ENCODE measurements at places on chromosomes 16 and 17.

GRCh38 chr16:53065461-53066061 lies 10.8 kb downstream of the CHD9 start:
- no peak for DNase-seq

GRCh38 chr17:44024271-44024663 lies 9.5 kb upstream of the TMEM101 start:
- no peak for DNase-seq

DNA sequence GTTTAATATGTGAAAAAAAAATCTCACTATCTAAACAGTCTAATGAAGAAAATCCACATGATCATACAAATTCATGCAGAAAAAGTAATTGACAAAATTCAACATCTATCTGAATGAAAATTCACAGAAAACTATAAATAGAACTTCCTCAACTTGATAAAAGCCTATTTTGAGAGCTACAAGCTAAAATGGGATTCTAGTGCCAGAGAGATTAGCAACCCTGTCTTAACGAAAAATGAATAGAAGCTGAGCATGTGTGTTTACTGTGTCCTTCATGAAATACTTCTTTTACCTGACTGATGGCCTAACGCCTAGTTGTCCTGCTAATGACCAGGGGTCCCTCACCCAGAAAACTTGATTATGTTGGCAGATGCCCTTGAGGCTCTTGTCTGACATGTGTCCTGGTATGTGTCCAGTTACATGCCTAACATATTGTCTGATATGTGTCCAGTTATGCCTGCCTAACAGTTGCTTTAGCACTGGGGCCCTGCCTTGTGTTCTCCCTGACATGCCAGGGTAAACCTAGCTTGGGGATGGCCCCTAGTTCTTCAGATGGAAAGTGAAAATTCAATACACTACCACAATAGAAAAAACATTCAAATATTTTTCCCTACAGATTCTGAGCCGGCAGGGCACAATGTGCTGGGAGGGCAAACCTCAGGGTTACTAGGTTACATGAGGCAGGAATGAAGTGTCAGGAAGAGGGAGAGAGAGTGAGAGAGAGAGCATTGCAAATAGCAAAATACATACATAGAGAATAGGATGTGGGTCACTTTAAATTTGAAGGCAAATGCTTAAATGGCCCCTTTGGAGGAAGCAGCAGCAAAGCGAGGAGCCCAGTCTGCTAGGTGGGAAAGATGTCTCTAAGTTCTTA lies 834.0 kb downstream of the CDH11 start:
- DNase-seq = no peak

GRCh38 chr16:70745536-70746025 lies 55.4 kb downstream of the VAC14 start:
- DNase-seq = no peak

- no peak for DNase-seq
These were observed 11.5 kb upstream of the HAS3 start for GRCh38 chr16:69093974-69094373.

- no peak for DNase-seq
These were observed 38.5 kb downstream of the PIEZO1 start for GRCh38 chr16:88746506-88746905.

DNA sequence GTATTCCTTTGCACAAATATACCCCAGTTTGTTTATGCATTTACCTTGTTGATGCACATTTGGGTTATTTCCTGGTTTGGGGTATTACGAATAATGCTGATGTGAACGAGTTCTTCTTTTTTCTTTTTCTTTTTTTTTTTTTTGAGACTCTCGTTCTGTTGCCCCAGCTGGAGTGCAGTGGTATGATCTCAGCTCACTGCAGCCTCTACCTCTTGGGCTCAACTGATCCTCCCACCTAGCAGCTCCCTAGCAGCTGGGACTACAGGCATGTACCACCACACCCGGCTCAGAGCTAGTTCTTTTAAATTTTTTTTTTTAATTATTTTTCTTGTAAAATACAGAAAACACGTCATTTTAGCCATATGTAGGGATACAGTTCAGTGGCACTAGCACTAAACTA lies 14.1 kb downstream of the RAB40C start:
- DNase-seq = no peak

GRCh38 chr17:72425794-72426168 lies 305.0 kb downstream of the SOX9 start:
- DNase-seq = no peak

DNA sequence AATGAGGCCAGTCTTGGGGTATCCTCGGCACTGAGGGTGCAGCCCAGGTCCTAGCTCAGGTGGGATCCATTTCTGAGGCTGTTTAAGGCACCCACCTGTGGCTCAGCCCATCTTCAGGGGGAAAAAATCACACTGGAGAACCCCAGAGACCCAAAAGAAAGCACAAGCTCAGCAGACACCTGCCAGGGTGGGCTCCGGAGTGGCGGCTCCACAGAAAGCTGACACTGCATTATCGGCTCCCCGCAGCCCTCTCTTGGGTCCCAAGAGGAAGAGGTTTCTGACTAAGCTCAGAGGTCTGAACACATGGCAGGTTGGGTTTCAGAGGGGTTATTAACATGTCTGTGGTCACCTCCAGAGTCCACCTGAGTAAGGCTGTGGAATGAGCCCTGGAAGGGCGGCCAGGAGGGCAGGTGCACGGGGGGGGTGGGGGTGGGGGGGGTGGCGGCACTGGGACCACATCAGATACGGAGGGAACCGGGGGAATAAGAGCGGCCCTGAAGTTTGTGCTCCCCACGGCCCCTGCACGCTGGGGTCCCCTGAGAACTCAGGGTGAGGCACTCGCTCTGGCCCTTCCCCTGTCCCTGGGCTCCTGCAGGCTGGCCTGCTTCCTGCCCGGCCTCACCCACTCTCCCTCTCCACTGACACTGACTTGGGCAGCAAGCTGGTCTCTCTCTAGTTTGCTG lies 79.5 kb downstream of the TIMM22 start:
- DNase-seq = no peak

- no peak for DNase-seq
These were observed 208.4 kb upstream of the IRX5 start for GRCh38 chr16:54722210-54722676.

- no peak for DNase-seq
These were observed 106.8 kb downstream of the DNAH9 start for GRCh38 chr17:11705111-11705510.

DNA sequence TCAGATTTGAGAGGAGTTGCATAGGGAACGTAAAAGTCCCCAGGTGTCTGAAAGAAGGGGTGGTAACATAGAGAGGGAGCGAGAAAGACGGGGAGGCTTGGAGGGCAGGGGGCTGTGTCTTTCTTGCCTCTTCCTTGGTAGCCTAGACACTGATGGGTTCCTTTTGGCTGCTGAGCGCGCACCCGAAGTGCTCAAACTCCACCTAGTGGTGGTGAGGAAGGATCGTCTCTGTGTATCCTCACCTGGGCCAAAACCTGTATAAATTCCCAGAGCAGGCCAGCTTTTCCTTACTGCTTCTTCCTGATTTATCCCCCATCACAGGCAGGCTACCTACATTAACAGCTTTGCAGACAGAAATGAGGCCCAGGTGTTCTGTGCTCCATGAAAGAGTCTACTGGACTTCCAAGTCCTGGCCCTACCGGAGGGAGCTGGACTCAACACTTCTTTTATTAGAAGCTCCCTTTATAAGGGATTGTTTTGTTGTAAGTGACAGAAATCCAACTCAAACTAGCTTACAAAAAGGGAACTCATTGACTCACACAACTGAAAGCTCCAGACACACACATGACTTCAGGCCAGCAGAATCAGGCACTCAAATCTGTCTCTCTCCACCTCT lies 5.5 kb upstream of the SLC25A35 start:
- peak; percentile 26 for DNase-seq

GRCh38 chr16:17342031-17342430 lies 128.7 kb downstream of the XYLT1 start:
- no peak for DNase-seq

- DNase-seq = no peak
These were observed 3.6 kb upstream of the XAF1 start for GRCh38 chr17:6752068-6752909.

DNA sequence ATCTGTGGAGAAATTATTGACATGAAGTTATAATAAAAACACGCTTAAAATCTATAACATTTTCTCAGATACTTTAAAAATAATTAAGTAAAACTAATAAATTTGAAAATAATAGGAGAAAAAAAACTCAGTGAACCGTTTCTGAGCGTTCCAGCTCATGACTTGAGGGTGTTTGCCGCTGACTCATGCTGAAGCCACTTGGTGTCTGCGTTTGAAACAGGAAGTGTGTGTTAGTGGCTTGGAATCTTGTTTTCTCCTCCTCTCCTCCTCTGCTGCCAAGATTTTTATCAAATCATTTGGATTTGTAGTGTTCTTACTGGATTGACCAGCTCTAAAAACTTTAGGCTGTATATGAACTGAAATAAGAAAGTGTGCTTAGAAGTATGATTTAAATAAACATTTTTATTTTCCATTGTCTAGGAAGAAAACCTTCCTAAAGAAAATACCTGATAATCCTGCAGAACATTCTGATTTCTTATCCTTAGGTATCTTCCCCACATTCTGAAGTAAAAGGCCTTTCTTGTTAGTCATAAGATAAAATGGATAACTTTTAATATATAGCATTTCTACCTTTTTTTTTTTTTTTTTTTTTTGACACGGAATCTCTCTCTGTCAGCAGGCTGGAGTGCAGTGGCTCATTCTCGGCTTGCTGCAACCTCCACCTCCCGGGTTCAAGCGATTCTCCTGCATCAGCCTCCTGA lies 30.8 kb downstream of the USP10 start:
- no peak for DNase-seq

DNA sequence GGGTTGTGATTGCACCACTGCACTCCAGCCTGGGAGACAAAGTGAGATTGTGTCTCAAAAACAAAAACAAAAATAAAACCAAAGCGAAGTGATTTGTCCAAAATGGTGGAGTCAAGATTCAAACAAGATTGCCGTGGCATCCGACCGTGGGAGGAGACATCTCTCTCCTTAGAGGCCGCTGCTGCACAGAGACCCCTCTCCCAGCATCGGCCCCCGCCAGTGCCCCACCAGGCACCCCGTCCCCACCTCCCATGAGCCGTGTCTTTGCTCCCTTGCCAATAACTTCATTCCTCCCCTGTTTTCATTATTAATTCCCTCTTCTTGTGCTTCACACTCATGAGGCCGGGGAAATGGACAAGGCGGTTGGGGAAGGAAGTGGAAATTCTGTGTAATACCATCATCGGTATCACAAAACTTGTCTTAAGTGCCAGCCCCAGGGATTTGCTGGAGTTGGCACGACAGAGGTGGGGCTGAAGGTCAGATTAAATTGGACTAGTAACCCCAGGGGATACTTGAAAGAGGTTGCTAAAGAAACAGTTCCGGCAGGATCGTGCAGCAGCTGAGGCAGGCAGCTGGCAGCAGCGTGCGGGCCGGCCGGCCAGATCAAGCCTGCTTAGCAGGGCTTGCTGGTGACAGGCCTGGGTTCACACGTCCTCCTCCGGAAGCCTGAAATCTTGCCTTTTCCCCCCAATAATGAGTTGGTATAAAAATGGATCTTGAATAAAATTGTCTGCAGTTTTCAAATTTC lies 66.8 kb downstream of the RTN4RL1 start:
- no peak for DNase-seq

- no peak for DNase-seq
These were observed 324.1 kb downstream of the ZFHX3 start for GRCh38 chr16:72723781-72724180.

GRCh38 chr17:48479014-48479402 lies 49.0 kb upstream of the SKAP1 start:
- DNase-seq = no peak

DNA sequence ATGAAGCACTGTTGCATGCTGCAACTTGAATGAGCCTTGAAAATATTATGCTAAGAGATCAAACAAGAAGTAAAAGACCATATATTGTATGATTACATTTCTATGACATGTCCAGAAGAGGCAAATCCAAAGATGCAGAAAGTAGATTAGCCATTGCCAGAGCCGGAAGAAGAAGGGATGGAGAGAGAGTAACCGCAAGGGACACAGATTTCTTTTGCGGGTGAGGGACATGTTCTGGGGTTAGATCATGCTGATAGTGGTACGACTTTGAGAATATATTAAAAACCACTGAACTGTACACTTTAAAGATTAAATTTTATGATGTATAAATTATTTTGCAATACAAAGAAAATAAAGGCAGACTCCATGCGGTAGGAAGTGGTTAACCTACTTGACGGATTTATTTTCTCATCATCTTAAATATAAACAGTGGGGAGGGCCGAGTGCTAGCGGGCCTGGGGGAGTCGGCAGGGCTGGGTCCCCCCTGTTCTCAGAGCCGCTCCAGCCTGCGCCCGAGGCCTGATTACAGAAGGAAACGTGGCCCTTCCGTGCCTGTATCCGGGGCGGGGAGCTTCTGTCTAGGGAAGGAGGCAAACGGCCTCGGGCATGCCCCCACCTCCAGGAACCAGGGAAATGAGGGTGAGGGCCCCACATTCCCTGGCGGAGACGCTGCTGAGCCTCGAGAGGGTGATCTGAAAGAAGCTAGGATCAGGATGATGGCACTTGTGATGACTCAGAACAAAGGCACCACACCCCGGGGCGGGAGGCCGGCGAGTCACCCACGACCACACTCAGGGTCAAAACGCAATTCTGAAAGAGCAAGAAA lies 48.0 kb downstream of the SHCBP1 start:
- no peak for DNase-seq

- DNase-seq = no peak
These were observed 274.5 kb downstream of the C16orf95 start for GRCh38 chr16:87042551-87043230.

DNA sequence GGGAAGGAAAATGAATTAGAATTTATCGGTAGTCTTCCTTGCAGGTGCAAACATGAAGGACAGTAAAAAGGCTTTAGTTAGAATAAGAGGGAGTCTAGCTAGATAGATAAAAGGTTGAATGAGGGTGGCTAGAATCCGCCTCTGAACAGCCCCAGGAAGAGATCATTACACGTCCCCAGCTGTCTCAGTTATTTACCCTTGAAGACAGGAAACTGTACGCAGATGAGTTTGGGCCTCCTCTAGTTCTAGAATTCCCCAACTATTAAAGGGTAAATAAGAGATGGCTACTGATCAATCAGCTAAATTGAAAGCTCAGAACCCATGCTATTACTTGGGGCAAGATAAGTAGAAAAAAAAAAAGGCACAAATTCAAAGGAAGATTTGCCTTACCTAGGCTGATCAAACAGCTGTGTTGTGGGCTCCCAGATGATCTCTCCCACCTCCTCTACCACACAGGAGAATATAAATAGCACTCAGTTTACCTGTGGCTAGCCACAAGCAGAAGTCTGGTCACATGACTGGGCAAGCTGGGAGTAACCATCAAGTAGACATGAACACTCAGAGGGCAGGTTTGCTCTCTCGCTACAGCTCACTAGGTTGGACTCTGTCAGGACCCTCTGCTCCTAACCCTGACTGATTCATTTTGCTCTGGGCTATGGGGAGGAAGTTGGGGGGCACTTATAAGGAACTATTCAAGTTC lies 17.0 kb downstream of the FAM117A start:
- no peak for DNase-seq

GRCh38 chr17:33118391-33119075 lies 126.9 kb downstream of the SPACA3 start:
- no peak for DNase-seq

DNA sequence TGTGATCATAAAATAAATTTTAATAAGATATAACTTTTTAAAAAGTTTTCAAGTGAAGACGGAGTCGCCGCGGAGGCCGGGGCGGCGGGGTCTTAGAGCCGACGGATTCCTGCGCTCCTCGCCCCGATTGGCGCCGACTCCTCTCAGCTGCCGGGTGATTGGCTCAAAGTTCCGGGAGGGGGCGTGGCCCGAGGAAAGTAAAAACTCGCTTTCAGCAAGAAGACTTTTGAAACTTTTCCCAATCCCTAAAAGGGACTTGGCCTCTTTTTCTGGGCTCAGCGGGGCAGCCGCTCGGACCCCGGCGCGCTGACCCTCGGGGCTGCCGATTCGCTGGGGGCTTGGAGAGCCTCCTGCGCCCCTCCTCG lies at the start of gene FOXC2:
Gene FOXC2 (plus strand): TSS at position 229 of the 365 bp plus-strand sequence. CDS start 507 bp downstream, outside the sequence.
- DNase-seq = no peak

Data from NCI-H1048 (cell line).